ENCODE measurements at places on chromosomes 2 and 18.

DNA sequence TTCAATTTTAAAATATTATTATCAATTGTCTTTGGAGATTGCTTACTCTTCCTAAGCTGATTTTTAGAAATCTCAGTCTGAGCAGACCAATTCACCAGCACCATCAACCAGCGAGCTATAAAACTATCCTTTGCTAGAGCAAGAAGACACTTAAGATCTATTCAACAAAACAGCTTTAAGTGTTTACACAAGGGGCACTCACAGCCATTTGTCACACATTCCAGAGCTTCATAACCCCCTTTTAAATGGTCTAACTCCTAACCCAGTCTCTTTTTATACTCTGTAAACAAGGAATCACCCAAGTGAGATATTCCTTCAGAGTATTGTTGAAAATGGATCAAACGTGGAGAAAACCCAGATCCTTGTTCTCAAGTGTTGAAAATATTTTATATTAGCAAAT is 1294.1 kb upstream of the CHAC2 start:
- DNase-seq = no peak

- no peak for DNase-seq
Observed at GRCh38 chr2:11581124-11581796, 47.4 kb downstream of the GREB1 start.

DNA sequence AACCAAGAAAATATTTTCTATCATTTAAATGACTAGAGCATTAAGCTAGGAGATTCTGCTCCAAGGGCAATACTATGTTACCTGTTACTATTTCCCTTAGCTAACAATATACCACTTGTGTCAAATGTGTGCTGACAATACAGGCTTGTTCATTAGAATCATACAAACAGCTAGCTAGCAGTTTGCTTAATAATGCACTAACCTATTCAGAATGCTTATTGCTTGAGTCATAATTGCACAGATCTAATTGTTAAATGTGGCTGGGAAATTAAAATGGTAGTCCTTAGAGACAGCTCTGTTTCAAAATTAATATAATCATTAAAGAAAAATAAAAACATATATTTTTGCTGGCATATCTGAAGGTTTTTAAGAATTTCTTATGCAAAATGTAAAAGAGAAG is 344.2 kb downstream of the ERBB4 start:
- DNase-seq = no peak

- no peak for DNase-seq
Observed at GRCh38 chr2:31735716-31736115, 155.0 kb upstream of the SRD5A2 start.

- peak; percentile 27 for DNase-seq
Observed at GRCh38 chr2:69437751-69438154, 518 bp upstream of the NFU1 start.

DNA sequence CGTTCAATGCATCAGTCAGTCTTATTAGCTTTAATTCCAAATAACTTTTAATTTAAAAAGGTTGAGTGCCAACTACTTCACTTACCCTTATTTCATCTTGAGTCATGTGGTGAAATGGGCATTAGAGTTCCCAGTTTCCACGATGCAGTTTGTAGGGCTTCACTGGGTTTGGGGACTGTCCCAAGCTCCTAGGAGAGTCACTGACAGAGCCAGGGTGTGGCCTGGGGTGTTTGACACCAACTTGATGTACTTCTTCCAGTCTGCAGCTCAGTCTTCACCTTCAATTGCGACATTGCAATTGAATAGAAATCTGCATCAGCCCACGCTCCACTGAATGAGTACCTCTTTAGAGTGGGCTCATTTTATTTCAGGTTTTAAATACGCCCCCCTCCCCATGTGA is 165.3 kb downstream of the ARL4C start:
- no peak for DNase-seq

DNA sequence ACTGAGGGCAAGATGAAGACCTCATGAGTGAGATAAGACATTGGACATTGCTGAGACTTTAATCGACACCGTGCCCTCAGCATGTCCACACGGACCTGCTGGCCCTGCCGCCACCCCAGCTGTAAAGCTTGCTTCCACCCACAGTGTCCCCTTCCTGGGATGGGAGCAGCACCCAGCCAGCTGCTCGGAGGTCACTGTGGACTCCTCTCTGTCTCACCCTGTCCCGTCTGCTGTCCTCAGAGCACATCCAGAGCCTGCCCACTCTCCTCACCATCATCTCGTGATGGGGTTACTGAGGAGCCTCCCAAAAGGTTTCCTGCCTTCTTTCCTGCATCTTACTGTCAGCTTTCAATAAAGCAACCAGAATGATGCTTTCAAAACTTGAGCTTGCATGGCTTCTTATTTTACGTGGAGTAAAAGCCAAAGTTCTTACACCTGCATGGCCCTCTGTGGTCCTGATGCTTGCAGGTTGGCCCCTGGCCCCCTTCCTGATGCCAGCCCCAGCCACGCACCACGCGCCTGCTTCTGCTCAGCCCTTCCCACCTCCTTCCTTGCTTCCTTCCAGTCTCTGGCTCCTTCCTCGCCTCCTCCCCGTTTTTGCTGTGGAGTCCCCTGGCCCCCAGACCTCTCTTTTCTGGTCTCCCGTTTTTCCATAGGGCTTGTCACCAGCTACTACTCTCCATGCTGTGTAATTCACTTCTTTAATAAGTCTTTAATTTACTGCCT is 67.0 kb downstream of the DGKD start:
- no peak for DNase-seq

GRCh38 chr2:38933653-38934052 is 44.0 kb downstream of the ARHGEF33 start:
- no peak for DNase-seq

DNA sequence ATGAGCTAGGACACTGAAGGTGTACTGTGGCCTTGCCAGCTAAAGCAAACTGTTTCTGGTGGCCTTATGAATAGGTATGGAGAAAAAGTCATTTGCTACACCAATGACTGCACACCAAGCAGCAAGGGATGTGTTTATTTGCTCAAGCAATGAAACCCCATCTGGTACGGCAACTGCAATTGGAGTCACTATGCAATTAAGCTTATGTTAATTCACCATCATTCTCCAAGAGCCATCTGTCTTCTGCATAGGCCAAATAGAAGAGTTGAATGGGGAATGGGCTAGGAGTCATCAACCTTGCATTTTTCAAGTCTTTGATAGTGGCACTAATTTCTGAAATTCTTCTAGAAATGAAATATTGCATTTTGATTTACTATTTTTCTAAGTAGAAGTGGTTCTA is 372.0 kb downstream of the KCNJ3 start:
- no peak for DNase-seq

GRCh38 chr2:200677721-200678532 is 92.1 kb downstream of the AOX1 start:
- no peak for DNase-seq
